ENCODE measurements at places on chromosomes 3 and 15.

DNA sequence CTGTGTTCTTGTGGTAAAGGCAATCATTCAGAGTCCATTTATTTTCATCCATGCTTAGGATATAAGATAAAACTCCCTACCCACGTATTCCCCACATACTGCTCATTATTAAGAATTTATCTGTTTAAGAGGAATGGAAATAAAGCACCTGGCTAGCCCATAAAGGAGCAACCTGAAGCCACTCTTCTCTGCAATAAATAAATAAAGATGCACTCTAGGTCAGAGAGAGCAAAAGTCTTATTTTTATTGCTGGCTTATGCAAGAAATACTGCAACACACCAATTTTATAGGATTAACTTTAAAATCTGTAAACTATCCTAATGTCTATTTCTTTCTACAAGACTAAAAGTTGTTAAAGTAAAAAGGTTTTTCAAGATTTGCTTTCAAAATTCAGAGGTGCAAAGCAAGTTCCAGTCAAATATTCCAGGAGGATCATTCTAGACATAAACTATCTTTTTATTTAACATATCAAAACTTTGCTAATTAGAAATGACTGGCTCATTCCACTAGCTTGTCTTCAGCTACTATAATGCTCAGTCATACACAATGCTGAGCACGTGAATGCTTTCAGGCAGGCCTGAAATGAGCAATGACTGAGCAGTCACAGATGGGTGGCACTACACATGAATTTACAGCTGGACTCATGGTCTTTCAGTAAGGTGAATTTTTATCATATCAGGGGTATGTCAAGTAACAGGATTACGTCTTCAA lies 7.1 kb downstream of the TJP1 start:
- no peak for DNase-seq

DNA sequence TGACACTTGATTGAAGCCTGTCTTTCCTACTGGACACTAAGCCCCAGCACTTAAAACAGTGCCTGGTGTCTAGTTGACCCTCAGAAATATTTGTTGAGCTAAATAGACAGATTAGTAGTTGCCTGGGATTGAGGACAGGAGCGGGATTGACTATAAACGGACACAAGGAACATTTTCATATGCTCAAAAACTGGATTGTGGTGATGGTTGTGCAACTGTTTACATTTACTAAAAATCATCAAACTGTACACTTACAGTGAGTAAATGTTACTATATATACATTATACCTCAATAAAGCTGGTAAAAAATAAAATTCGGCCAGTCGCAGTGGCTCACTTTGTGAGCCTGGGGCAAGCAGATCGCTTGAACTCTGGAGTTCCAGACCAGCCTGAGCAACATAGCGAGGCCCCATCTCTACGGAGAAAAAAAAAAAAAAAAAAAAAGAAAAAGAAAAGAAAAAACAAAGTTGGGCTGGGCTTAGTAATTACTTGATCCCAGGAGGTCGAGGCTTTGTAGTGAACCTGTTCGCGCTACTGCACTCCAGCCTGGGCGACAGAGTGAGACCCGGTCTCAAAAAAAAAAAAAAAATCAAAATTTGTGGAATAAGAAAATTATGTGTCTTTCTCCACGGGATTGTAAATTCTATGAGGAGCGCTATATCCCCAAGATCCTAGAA lies 632 bp upstream of the IDH3A start:
- DNase-seq, result no peak

GRCh38 chr15:27082526-27082925 lies 111.5 kb downstream of the GABRG3 start:
- DNase-seq, result no peak

GRCh38 chr15:52392008-52392687 lies 96.5 kb upstream of the MYO5C start:
- no peak for DNase-seq

DNA sequence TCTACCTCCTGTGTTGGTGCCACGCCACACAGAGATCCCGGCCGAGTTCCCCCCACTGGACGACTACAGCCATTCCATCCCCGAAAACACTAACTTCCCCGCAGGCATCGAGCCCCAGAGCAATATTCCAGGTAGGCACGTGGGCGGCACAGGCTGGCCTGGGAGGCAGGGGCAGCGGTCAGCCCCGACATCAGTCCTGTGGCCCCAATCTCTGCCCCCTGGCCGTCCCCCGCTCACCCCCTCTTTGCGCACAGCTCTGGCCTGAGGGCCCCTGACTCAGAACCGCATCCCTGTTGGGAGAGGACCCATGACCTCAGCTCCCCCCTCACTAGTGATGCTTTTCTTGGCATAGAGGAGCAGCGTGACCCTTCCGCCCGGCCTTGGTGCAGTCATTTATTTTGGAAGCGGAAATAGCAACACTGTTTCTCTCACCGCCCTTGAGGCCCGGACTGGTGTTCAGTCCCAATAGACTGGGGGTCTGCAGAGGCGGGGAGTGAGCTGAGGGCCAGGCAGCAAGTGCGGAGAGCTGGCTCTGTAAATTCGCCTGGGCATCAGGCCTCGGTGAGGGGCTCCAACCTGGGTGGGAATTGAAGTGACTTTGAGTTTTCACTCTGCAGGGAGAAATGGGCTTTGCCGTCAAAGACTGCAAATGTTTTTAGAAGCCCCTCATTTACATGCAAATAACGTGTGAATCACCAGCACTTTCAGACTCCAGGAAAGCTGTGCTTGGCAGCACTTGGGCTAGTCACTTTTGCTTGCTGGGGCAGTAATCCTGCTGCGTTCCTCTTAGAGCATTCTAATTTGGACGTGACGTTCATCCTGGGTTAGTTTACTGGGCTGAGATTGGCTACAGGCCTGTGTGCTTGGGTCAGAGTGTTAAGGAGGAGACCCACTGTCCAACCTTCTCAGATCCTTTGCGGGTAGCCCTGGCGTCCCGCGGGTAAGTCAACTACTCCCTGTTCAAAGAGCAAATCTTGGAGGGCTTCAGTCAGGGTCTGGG lies 88.9 kb downstream of the AAGAB start:
- no peak for DNase-seq

DNA sequence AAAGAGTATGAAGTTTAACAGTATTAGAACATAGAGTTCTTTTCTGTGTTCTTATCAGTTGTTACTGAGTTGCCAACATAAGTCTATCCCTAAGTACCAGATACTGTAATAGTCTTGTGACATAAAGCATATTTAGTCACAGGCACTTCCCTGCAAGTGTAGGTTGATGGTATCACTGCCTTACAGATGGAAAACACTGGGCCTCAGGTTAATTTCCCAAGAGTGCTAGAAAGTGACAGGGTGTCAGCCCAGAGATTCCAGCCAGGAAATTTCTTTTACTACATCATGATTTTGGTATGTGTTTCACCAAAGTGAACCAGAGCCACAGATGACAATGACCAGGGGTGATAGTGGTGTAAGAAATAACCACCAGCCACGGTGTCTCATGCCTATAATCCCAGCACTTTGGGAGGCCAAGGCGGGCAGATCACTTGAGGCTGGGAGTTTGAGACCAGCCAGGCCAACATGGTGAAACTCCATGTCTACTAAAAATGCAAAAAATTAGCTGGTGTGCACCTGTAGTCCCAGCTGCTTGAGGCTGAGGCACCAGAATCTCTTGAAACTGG lies 3.2 kb downstream of the EIF1B start:
- DNase-seq, result no peak

Data from activated CD8-positive, alpha-beta memory T cell treated with anti-CD3 and anti-CD28 coated beads for 1 hour (primary cell).